Natural killer cell treated with Interleukin-12 subunit alpha and Interleukin-12 subunit beta and Interleukin-15 and Interleukin-18, amount 100 ng/mL, for 72 hours (primary cell): ENCODE measurements at places on chromosomes 13 and 19.

DNA sequence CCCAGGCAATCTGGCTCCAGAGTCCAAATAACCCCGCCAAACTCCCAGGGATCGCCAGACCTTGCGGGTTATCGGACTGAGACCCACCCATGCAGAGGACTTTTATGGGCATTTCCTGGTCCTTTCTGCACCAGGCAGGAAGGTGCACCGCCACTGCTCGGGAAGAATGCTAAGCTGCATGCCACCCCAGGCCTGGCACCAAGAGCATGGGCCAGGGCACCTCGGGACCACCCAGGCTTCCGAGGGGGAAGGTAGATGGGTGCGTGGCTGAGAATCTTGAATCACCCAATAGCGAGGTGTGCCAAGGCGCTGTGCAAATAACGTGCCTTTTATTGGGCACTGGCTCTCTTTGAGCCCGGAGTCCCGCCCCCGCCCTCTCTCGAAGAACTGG, 422 bp upstream of the ZNF575 start:
- no peak for DNase-seq

DNA sequence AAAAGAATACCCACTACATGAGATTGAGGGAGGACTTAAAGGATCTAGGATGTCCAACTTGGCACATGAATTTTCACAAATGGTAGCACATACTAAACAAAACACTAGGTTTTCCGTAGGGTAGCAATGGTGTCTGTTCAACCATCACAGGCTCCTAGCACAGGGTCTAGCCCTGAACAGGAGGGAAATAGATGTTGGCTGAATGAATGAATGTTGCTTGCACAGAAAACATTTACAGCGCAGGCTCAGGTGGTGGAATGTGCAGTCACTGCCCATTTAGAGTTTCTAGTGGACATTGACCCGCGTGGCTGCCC, 1.9 kb upstream of the MYCBP2 start:
- DNase-seq: no peak

GRCh38 chr13:38348861-38349389, 726 bp upstream of the UFM1 start:
- no peak for DNase-seq

DNA sequence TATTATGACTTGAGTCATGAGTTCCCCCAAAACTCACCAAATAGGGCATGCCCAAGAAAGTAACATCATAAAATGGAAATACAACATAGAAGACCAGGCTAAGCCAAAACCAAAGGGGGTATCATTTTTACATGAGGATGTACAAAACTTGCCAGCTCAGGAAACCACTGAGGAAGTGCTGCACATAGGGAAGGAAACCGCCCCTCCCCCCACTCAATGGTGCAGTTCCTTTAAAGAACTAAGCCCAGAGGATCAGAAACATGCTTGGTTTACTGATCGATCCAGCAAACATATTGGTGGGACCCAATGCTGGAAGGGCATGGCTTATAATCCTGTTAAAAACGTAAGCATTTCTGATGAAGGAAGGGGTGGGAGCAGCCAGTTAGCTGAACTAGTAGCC, 4.2 kb upstream of the ZNF486 start:
- DNase-seq: no peak

- no peak for DNase-seq
These were observed 53.3 kb downstream of the RFX2 start for GRCh38 chr19:6056801-6057650.

DNA sequence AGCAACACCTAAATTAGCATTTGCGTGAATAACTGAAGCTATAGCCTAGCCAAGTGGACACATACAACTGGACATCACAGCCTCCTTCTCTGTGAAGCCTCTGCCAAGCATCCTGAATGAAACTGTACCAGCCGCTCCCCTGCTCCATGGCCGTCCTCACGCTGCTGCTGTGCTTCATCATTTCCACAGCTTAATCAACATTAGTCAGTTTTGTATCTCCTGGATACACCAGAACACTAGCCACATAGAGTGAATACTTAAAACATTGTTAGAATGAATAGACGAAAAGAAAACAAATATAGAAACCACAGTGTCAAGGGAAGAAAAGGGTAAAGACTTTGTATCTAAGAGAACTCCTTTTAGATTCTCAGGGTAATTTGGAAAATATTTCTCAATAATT, 1526.9 kb downstream of the EFNB2 start:
- DNase-seq: no peak

DNA sequence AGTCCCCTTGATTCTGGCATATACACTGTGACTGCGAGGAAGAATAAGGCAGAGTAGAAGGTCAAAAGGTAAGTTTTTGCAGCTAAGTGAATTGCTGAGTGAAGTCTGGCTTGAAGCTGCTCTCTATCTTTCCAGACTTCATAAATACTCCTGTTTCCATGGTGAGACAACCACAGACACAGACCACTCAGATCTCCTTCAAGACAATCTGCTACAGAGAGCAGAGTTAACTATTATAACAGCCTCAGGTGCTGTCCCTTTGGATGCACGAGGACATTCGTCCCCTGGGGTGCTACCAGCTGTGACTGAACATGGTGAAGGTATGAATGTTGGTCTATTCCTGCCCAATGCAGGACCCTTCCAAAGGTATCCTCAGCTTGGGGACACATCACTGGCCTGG, 104.0 kb downstream of the MYCBP2 start:
- no peak for DNase-seq

- no peak for DNase-seq
These were observed 44.7 kb downstream of the PLPP2 start for GRCh38 chr19:246551-246950.

DNA sequence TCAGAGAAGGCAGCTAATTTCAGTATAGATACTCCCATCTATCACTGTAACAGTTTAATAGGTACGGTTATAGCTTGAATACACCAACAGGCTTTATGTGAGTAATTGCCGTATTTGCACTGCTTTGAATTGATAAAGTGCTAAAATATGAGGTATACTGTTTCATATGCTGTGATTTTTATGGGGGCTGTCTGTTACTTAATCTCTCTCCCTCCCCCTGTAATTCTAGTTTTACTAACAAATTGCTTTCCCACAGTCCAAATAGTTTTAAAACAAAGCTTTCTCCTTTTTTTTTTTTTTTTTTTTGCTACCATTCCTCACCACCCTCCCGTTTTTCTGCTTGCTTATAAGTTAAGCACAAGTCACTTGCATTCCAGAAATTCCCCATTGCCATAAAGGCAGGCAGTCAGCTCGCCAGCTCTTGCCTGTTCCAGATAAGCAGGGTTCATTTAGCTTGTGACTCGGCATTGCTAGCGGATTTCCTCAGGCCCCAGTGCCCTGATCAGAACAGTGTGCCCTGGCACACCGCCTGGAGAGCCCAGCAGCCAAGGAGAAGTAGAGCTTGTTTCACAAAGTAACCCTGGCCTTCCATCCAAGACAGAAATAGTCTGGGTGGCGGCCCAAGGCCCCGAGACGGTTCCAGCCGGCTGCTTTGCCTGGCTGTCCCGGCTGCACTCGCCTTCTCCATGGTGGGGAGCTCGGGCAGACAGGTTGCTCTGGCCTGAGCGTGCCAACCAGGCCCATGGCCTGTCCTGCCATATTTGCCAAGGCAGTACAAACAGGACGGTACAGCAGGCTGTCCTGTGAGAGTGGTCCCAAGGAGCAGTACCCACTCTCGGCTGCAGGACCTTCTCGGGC, 43.5 kb upstream of the NPAS1 start:
- no peak for DNase-seq

GRCh38 chr19:14786421-14786851, 8.1 kb upstream of the ADGRE2 start:
- DNase-seq: peak; percentile 70
